Mammary microvascular endothelial cell (primary cell): ENCODE measurements at places on chromosomes 2 and 18. TPM values are rescaled to one million over a fixed set of nuclear protein-coding genes. Genes with fewer than 3 reads are reported as not detected.

ASTL gene
- not detected in 2 replicates for total RNA-seq

PRSS56 gene
- total RNA-seq, result not detected in 2 replicates

IL37 gene
- not detected in 2 replicates for total RNA-seq

IL36A gene
- not detected in 2 replicates for total RNA-seq

RAB10 gene
- 93.2 and 93.3 TPM in 2 replicates for total RNA-seq

GRB14 gene
- 0.33 and 2.6 TPM in 2 replicates for total RNA-seq

PRKCE gene
- total RNA-seq, result 98.2 and 105 TPM in 2 replicates

ABCB11 gene
- under 0.01 and 0.05 TPM in 2 replicates for total RNA-seq

SULT1C2 gene
- not detected in 2 replicates for total RNA-seq

PLEK gene
- 0.05 TPM in 1 of 2 replicates, not detected in the other for total RNA-seq

LRRTM4 gene
- total RNA-seq, result not detected in 2 replicates

CD302 gene
- total RNA-seq, result 5.2 and 5.7 TPM in 2 replicates

LOXL3 gene
- 0.27 and 0.94 TPM in 2 replicates for total RNA-seq

NEU4 gene
- total RNA-seq, result not detected in 2 replicates

ATRAID gene
- total RNA-seq, result 131 and 156 TPM in 2 replicates

DLX1 gene
- not detected in 2 replicates for total RNA-seq

CTIF gene
- total RNA-seq, result 14.9 and 28.3 TPM in 2 replicates

VIL1 gene
- total RNA-seq, result not detected in 2 replicates

CPLX4 gene
- not detected in 2 replicates for total RNA-seq

GALNT3 gene
- total RNA-seq, result 0.30 and 1.2 TPM in 2 replicates

ERMN gene
- total RNA-seq, result not detected in 2 replicates
